ENCODE measurements at places on chromosomes 7 and 10.

DNA sequence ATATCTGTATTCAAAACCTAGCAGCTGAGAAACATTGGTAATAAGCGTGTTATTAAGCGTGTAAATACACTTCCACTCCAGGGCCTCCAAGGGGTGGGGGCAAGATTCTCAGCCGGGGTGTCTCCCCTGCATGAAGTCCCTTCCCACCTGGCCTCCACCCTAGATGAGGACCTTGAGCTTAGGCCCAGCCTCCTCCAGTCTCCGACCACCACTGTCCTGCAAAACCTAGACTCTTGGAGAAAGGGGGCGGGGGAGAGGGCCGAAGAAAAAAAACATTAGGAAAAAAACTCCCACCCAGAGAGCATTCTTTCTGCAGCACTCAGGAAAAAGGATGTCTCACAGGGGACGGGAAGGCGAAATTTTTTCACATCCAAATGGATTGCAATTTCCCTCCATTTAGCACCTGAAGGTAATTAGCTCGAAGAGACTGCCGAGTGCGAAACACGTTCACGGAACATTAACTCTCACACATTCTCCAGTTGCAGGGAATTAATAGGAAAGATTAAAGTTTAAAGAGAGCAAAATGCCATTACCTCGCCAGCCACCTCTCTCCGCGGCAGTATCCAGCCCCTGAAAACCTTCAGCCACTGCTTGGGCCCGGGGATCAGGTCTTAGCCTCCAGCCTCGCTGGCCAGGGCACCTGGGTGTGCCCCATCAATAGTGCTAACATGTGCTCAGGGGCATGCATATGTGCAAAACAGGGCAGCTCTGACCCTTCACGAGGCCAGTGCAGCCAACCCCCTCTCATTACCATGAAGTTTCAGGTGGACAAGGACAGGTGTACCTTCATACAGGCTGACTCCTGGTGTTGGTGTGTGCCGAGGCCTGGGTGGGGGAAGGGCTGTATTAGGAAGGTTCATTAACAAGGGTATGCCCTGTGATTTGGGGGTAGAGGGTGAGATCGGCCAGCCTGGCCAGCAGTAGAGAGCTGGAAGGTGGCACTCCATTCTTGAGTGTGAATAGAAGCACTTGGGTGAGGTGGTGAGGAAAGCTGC lies 77.2 kb downstream of the HIF1AN start:
- no peak for DNase-seq

DNA sequence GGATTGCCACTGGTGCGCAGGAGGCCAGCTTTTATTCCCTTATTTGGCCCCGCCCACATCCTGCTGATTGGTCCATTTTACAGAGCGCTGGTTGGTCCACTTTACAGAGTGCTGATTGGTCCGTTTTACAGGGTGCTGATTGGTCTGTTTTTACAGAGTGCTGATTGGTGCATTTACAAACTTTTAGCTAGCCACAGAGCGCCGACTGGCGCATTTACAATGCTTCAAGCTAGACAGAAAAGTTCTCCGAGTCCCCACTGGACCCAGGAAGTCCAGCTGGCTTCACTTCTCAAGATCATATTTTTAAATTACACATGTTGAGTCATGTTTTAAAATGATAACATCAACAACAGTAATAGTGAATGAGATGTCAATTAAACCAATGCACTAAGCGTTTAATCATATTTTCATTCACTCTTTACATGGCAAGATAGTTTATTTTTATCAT lies 128.3 kb downstream of the CUBN start:
- no peak for DNase-seq

DNA sequence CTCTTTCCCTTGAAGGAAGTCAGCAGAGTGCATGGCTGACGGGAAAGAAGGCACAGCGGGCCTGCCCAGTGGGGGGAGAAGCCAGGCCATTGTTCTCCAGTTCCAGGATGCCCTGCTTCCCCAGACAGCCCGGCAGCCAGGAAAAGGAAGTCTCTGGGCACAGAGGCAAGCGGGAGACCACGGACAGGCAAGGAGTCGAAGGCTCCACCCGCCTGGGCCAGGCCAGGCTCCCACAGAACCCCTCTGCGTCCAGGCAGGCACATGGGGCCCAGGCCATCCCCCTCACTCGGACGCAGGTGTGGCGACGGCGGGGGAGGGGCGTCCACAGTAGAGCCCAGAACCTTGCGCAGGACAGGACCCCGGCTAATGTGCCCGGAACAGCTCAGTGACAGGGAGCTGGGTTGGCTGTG lies 8.7 kb downstream of the GPR146 start:
- no peak for DNase-seq

GRCh38 chr10:87816898-87817608 lies 973 bp downstream of the ATAD1 start:
- DNase-seq, result no peak

DNA sequence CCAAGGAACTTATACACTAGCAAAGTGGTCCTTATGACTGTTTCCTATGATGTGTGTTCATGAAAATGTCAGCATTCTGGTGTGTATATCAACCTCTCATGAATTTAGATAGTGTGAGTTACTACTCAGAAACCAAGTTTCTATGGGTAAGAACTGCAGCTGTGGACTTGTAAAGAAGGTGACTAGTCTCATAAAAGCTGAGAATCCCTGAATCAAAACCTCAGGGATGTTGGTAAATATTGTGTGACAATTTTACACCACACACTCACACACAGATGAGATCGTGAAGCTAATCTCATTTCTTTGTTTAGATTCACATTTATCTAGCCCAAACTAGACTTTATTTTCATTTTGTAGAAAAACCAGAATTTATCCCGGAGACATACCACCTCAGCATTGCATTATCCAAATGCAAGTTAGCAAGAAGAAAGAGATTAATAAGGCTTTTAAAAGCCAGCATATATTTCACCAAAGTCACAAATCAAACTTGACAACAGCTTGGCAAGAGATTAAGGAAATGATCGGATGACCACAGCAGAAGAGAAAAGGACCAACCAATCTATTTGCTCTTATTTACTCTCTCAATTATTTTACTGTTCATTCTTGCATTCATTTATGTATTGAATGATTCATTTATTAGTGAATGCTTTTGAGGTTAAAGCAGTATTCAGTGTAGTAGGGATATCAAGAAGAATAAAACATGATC lies 92.9 kb downstream of the PLXDC2 start:
- DNase-seq, result no peak

DNA sequence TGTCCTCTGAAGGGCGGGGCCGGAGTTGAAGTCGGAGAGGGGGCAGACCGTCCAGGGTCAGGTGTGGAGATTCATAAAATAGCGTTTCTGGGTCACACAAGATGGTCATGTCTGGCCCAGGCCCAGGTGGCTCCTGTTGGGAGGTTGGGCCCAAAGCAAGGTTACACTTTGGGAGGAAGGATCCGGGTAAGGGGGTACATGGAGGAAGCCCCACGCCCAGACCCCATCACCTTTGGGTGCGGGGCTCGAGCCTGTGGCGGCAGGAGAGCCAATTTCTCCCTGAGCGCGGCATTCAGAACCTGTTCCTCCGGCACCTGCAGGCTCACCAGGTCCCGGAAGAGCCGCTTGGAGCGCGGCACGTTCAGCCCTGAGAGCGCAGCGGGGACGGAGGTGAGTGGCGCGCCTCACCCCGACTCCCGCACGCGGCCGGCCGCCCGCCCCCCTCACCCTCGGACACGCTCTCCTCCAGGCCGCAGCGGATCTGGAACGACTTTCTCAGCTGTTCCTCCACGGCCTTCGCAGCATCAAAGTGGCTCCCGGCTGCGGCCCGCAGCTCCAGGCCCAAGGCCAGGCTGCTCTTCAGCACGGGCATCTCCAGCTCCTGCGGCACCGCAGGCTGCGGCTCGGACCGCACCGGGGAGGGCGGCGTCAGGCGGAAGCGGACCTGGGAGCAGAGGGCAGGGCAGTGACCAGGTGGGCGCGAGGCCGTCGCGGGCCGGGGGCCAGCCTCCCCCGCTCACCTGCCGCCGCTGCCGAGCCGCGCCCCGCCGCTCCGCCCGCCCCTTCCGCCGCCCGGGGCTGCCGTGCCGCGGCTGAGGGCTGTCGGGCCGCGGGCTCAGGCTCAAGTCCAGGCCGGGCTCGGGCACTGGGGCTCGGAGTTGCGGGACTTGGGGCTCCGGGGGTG lies 644 bp downstream of the PPP1R35 start:
- peak; percentile 71 for DNase-seq

- DNase-seq, result no peak
These were observed 106.2 kb downstream of the TFEC start for GRCh38 chr7:115924411-115924810.

DNA sequence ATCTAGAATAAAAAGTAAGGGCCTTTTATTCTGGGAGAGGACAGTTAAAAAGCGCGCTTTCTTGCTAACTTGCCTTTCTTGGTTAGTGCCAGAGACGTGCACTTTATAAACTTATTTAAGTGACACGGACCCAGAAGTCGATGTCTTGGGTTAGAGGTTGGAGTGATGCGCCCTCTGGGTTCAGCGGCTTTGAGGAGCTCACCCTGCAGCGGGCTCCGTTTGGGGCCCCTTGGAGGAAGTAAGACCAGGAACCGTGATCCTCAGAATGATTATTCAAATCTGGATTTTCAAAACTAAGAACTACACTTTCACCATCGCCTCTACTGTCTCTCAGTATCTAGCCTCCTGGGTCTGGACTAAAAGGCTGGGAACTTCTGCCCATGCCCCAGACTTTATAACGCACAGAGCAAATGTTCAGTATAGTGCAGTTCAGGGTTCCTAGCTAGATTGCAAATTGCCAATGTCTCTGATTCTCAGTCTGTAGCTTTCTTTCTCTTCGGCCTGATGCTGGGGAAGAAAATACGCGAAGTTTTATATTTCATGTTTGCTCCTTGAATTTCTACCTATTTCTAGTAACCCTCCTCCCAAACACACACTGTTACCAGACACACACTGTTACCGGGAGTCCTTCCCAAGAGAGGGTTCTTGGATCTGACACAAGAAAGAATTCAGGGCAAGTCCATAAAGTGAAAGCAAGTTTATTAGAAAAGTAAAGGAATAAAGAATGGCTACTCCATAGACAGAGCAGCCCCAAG lies 18.6 kb upstream of the SMO start:
- DNase-seq, result no peak

GRCh38 chr10:15305161-15305560 lies 65.9 kb downstream of the FAM171A1 start:
- DNase-seq, result no peak

GRCh38 chr7:112252691-112253090 lies 46.2 kb downstream of the ZNF277 start:
- no peak for DNase-seq

DNA sequence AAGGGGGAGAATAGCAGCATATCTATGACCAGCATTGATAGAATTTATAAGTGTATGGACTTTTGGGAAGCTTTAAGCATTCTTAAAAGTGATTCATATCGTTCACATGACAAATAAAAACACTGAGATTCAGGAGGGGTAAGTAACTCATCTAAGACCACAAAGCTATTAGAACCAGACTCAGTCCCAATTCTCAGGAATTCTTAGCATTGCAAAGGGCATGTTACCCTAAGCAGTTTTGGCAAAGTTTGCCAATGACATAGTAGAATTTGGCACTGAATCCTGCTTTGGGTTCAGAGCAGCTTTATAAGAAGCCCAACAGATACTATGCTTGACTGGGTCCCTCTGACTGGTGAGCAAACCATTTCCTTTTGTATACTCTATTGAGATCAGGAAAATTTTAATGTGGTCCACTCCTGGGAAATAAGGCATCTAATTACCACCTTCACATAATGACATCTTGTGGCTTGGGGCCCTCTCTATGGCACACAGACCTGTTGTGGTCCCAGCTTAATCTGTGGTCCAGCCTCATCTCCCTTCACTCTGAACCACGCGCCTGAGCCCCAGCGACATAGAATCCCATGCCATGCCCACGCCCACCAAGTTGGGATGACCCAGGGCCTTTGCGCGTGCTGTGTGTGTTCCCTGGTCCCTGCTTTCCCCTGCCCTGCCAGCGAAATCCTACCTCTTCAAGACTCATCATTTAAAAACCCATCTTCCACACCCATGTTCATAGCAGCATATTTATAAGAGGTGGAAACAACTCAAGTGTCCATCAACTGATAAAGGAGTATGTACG lies 37.5 kb upstream of the DOCK1 start:
- no peak for DNase-seq

DNA sequence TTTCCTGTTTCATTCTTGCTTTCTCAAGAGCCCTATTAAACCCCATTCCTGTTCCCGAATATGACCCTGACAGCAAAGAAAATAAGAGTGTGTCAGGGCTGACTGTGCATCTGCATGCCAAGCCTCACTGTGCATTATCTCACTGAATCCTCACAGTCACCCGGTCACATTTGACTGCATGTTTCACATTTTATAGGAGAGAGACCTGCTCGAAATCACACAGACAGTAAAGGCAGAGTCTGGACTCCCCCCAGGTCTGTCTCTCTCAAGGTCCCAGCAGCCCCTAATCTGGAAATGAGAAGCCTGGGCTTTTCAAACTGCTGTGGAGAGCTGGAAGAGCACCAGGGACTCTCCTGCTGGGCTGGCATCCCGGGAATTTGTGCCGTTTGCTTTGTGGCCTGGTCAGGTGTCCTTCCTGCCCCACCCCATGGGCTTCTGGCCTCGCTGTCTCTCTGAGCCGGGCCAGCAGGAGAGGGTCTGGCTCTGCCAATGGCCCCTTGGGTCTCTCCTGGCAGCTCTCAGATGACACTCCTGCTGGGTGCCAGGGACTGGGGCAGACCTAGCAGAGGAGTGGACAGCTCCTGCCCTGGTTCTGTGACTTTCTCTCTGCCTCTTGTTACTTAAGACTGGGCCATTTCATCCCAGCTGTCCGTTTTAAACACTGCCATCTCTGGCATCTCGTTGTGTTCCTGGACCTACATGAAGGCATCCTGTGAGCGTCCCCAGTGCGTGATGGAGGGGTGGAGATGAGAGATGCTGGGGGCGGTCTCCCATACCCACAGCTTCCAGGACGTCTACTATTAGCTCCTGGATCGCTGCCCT lies 173.6 kb downstream of the ARHGAP12 start:
- no peak for DNase-seq

GRCh38 chr10:97270523-97271154 lies 21.8 kb downstream of the ARHGAP19 start:
- DNase-seq, result no peak

- no peak for DNase-seq
These were observed 173.2 kb upstream of the TRIM24 start for GRCh38 chr7:138286846-138287245.

DNA sequence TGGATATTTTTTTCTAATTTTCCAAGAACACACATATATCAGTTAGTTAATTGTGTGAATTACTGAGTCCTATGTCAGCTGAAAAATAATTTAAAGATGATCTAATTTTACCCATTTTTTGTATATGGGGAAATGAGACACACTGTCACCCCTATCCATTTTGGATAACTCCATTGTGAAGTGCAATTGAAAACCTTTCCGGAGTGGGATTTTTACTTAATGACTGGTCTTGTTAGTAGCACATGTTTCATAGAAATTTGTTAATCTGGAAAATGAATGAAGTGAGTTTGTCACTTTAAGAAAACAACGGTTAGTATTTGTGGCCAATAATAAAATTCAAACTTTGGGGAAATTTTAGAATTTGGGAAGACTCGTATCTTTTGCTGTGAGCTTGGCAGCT lies 2.0 kb downstream of the GARS1 start:
- DNase-seq, result no peak

All from sciatic nerve (tissue), 2 donors.